Cardiac fibroblast (primary cell): ENCODE measurements at places on chromosomes 2 and 18.

DNA sequence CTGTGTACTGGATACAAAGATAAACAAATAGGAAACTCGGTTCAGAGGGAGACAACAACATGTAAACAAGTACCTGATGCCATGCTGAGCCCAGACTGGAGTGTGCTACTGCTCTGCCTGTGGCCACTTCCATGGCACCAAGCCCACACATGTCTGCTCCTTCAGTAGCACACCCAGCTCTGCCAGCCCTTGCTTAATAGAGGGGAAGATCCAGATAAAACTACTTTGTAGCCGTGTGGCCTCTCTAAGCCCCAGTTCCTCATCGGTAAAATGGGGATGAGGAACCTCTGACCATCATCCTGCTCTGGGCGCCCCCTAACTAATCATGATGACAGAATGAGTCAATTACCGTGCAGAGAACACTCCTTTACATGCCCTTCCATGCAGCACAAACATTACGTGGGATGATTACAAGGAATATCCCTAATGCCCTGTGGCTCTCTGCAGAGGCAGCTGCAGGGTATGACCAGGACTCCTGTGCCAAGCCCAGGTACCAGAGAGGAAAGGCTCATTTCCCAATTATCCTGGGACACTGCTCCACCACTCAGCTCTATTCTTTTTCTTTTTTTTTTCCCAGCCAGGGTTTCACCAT lies 34.9 kb downstream of the DNMT3A start:
- DNase-seq = peak; percentile 41

- DNase-seq = peak; percentile 9
Observed at GRCh38 chr2:85438201-85439024, 19.9 kb downstream of the SH2D6 start.

DNA sequence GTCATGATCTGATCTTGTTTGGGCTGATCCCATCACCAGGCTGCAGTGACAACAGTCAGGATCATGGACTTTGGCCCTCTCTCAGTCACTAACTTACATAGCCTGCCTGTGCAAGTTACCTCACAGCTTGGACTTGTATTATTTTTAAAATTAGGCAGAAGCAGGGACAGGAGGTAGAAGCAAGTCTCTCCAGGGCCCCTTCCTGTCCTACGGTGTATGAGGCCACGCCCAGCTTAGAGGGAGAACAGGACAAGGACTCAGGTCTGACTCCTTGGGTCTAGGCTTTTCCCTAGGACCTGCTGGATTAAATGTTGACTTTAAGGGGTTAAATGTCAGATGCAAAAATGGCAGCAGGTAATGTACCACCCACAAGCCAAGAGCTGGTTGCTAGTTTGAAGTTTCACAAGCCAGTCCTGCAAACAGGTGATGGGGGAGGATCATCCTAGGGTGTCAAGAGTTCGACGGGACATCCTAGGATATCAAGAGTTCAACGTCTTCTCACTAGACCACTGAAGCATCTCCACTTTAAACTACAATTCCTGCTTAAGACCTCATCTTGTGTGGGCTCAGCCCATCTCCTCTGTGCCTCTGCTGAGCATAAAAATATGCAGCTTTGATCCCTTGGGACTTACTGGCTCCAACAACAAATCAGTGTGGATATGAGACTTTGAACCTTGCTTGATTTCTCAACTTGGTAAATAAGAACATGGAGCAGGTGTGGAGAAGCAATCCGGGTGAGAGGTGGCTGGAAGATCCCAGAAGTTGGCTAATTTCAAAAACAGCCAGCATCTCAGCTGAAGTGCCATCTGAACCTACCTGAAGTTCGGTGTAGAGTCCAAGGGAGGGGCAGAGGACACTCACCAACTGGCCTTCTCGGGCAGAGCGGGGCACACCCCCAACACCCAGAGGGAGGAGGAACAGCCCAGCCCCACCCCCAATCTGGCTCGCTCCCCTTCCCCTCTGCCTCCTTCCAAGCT lies 39.5 kb downstream of the SFXN5 start:
- DNase-seq = peak; percentile 11

- DNase-seq = no peak
Observed at GRCh38 chr18:55141318-55141717, 182.1 kb upstream of the CCDC68 start.

GRCh38 chr2:138476186-138476585 lies 25.4 kb upstream of the SPOPL start:
- no peak for DNase-seq

GRCh38 chr18:38751898-38752297 lies 1186.3 kb upstream of the CELF4 start:
- DNase-seq = no peak
